ENCODE measurements at places on chromosomes 1 and 21.
A peak's percentile ranks its signal among the peaks of the same experiment; 100 is the strongest.

GRCh38 chr1:40075266-40075665, 21.8 kb downstream of the PPT1 start:
- no peak for DNase-seq

GRCh38 chr1:59113876-59114457, 182.9 kb upstream of the FGGY start:
- DNase-seq, result no peak

GRCh38 chr1:224380003-224380402, 23.3 kb downstream of the CNIH4 start:
- no peak for DNase-seq

DNA sequence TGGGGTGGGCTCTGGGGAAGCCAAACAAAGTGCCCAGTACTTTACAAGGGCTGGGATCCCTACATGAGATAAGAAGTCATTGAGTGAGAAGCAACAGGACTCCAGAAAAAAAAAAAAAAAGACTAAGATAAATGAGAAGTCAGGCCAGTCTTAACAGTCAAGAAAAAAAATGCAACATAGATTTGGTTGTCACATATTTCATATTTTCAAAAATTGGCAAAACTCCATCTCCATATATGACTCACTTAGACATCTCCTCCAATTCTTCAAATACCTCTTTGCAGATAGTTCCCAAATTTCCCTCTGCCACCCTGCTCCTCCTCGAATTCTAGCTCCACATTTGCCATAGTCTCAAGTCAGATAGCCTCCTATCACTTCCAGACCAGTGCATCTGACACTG, 20.9 kb upstream of the SIPA1L2 start:
- DNase-seq, result no peak

DNA sequence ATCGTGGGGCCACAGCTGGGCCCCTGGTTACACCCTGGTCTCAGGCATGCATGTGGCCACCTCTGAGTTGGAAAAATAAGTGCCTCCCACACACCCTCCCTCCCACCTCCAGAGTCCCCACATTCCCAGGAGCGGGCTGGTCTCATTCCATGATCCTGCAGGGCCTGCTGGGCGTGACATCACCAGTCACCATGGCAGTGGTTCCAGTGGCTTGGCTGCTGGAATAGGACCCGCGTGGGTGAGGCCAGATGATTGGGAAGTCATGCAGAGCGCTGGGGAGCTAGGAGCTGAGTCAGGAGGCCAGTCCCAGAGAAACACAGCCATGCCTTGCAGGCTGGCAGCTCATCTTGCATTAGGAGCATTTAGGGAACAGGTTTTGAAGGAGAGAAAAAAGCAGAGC, 125.4 kb upstream of the TMEM51 start:
- peak; percentile 89 for DNase-seq

DNA sequence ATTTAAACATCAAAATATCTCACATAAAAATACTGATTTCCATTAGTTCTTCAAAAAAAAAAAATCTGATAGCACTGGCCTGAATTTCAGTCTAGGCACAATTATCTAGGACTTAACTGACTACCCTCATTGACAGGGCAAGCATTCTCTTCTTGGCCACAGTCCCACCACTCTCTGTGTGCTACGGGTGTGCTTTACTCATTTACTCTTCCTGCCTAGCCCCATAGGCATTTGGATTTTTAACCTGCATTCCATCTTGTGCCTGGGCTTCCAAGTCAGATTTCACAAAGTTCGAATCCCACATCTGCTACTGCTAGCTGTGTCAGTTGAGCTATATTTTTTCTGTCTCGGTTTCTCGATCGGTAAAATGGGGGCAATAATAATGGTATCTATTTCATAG, 38.0 kb downstream of the PTPN14 start:
- peak; percentile 40 for DNase-seq

DNA sequence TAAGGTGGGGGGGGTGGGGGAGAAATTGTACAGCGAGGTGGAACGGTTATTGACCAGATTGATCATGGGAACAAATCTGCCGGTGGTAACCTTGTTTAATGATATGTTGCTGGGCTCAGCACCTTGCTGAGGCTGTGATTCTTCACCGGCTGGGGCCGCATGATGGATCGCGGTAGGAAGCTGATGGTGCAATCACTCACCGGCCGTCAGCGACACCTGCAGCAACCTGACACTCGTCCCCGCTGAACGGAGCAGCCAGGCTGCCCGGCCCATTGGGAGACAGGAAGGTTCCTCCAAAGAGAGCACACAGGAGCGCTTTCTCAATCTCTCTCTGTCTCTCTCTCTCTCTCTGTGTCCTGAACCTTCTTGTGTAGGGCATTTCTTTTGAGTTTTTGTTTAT, 128.5 kb upstream of the RRP15 start:
- no peak for DNase-seq

- DNase-seq, result peak; percentile 54
Measured at GRCh38 chr1:205449750-205450443, 5.9 kb downstream of the BLACAT1 start.

GRCh38 chr21:33733601-33734000, 91.3 kb downstream of the ITSN1 start:
- no peak for DNase-seq

- DNase-seq, result no peak
Measured at GRCh38 chr1:38718031-38718430, 141.5 kb downstream of the RRAGC start.

DNA sequence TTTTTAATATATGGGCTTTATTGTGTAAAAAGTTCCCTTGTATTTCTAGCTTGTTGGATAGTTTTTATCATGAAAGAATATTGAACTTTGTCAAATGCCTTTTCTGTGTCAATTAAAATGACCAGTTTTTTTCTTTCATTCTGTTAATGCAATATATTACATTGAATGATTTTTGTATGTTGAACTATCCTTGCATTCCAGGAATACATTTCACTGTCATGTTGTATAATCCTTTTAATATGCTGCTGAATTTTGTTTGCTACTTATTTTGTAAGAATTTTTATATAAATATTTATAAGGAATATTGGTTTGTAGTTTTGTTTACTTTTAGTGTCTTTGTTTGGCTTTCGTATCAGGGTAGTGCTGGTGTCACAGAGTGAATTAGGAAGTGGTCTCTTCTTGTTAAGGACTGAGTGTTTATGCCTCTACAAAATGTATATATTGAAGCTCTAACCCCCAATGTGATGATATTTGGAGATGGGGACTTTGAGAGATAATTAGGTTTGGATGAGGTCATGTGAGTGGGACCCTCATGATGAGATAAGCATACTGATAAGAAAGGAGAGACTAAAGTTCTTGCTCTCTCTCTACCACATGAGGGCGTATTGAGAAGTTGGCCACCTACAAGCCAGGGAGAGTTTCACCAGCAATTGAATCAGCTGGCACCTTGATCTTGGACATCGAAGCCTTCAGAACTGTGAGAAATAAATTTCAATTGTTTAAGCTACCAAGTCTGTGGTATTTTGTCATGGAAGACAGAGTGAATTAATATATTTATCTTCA, 12.0 kb upstream of the SLAMF6 start:
- no peak for DNase-seq

DNA sequence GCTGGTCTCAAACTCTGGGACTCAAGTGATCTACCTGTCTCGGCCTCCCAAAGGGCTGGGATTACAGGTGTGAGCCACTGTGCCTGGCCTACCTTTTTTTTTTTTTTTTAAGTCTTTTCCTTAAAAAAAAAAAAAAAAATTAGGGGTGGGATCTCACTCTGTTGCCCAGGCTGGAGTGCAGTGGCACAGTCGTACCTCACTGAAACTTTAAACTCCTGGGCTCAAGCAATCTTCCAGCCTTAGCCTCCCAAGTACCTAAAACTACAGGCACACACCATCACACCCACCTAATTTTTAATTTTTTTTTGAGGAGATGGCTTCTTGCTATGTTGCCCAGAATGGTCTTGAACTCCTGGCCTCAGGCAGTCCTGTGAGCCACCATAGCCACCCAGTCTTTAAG, 38.5 kb downstream of the RNF2 start:
- no peak for DNase-seq

GRCh38 chr1:2083666-2084065, 33.5 kb downstream of the PRKCZ start:
- DNase-seq, result no peak

DNA sequence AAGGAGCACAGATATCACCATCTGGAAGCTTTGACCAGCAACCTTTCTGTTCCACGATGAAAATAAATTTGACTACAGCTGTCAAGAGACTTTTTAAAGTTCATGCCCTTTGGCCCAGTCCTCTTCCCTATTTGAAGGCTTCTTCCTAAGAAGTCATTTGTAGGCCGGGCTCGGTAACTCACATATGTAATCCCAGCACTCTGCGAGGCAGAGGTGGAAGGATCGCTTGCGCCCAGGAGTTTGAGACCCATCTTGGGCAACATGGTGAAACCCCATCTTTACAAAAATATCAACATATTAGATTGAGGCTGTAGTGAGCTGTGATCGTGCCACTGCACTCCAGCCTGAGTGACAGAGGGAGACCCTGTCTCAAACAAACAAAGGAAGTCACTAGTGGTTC, 58.3 kb upstream of the IFFO2 start:
- no peak for DNase-seq

GRCh38 chr1:167698313-167698712, 23.5 kb upstream of the MPZL1 start:
- no peak for DNase-seq

- DNase-seq, result no peak
Measured at GRCh38 chr1:12370333-12370975, 140.6 kb downstream of the VPS13D start.

DNA sequence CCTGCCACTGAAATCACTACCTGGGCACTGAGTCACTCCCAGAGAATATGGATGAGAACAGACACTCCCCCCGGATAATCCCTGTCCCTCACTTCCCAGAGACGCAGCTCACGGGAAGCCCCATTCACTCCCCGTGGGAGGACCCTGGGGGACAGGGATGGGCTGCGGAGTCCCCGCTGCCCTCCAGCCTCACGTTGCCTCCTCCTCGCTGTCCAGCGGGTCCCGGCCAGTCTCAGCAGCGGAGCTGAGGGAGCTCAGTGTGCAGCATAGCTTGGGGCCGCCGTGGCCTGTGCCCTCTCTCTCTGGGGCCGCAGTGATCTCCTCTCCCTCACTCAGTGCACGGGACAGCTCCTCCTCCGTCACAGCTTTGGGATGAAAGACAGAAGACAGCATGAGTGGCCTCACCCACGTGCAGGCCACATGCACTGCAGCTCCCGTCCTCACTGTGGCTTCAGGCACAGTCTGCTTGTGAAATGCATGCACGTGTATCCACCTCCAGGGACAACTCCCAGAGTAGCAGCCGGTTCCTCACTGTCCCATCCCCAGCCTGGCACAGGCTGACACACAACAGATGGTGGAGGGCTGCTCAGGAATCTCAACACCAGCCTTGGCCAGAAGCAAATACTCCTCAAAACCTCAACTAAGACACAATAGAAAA, 7.4 kb downstream of the CFAP410 start:
- DNase-seq, result peak; percentile 35

DNA sequence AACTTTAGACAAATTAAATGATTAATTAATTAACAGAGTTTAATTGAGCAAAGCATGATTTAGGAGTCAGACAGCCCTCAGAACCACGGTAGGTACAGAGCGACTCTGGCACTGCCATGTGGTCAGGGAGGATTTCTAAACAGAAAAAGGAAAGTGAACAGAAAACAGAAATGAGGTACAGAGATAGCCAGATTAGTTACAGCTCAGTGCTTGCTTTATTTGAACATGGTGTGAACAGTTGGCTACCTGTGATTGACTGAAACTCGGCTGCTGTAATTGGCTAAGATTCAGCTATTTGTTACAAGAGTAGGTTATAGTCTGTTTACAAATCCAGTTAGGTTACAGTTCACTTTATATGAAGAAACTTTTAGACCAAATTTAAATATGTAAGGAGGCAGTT, 163.0 kb upstream of the TNR start:
- DNase-seq, result no peak

GRCh38 chr1:116988908-116989307, 12.7 kb upstream of the CD101 start:
- DNase-seq, result no peak

DNA sequence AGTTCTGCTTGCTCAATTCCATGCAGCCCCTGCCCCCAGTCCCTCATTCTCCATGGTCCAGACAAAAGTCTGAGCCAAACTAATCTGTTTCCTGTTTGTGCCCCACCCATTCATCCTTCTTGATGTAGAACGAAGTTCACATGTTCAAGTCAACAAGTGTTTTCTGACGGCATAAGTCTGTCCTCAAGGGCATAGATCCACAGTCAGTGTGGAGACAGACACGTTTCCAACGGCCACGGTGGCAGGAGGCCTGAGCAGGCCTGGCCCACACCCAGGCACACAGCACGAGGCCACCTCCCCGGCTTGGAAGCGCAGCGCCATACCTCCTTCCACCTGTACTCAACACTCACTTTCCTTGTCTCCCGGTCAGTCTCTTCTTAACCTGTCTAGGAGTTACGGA, 16.1 kb downstream of the ADORA1 start:
- no peak for DNase-seq

GRCh38 chr1:118043624-118044023, 114.1 kb downstream of the WDR3 start:
- DNase-seq, result no peak

DNA sequence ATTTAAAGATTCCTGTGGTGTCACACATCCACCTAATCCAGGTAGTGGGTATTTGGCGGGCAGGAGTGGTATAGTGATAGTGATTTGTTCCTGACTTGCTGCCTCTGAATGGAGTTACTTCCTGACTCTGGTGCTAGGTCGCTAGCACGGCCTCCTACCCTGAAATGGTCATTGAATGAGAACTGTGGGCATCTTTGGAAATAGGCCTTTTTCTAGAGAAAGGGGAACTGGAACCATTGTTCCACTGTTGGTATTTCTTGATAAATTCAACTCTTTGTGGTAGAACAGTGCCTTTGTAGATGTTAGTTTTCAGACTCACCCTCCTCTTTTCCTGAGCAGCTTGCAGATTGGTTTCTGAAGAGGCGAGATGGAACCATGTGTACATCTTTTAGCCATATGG, 1.5 kb downstream of the QSOX1 start:
- no peak for DNase-seq

DNA sequence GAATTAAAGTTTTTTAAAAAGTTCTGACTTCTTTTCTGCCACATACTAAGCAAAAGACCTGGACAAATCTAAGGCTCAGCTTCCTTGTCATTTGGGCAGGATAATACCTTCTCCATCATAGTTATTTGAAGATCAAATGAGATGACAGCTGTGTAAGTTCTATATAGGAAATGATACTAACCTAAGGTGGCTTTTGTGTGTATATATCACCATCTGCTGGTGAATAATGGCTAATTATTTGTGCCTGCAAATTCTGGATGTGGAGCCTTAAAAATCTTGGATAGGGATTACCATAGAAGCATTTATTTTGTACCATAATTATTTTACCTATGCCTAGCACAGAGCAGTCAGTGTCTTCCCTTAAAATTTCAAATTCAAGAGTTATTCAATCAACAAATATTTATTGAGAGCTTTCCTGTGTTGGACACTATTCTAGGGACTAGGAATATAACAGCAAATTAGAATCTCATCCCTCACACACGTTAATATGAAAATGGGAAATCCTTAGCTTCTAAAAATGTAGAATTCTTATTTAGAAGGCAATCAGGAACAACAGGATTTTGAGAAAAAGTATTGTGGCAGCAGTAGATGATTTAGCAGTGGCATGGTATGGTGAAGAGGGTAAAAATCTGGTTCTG, 89.8 kb downstream of the TMEM200B start:
- DNase-seq, result peak; percentile 64
